ENCODE measurements at places on chromosomes 7 and 10.

GRCh38 chr7:101154693-101155102 lies 422 bp downstream of the AP1S1 start:
- no peak for DNase-seq

DNA sequence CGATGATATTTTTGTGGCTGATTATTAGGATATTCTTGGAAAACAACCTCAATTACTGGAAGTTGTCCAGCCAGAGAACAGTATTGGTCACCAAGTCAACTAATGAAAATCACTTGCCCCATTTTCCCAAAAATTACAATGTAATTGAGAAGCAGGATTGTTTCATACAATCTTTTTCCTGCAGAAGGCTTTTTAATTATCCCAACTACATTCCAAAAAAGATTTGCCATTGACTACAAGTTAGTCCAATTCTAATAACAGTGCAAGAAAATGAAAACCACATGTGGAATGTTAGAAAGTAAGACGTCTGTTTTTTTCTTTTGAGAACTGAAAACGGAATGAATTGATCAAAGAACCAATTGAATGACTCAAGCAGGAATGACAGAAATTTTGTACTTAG lies 1195.8 kb downstream of the SORCS1 start:
- no peak for DNase-seq

GRCh38 chr10:78199005-78199725 lies 165.5 kb downstream of the RPS24 start:
- DNase-seq = no peak

DNA sequence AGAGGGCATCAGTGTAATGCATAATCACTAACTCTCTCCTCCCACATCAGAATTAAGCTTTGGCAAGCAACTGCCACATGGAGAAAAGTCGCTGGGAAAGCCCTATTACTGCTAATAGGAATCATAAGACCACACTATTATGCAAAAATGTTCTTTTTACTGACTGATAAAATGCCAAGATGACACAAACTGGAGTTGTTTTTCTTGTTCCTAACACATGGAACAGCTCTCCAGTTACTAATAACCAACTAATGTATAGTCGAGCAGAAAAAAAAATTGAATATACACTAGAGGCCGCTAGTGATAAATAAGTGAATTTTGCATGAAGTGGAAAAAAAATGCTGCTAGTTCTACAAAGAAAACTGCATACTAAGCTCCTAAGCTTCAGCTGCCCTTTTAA lies 165.6 kb downstream of the TPK1 start:
- no peak for DNase-seq

DNA sequence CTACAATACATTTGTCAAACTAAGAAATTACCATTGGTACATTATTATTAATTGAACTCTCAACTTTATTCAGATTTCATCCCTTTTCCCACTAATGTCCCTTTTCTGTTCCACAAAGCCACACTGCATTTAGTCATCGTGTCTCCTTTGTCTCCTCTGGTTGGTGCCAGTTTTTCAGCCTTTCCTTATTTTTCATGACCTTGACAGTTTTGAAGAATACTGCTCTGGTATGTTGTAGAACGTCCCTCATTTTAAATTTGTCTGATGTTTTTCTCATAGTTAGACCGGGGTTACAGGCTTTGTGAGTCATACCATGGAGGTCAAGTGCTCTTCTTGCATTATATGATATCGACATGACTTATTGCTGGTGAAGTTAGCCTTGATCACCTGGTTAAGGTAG lies 173.3 kb upstream of the AGK start:
- no peak for DNase-seq

DNA sequence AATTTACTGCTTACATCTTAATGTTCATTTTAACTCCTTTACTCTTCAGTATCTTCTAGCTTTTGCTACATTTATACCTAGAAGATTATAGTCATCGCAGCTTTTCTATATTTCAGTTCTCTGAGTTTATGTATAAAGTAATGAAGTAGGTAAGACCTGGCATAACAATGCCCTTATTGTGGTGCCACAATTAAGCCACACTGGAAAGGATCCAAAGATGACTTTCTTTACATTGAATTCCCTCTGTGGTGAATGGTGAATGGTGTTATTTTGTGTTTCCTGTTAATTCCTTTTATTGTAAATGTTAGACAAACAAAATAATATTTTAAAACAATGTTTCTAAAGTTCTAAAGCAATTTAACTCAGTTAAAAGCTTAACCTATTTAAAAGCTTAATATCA lies 36.2 kb downstream of the SEMA3D start:
- no peak for DNase-seq

- no peak for DNase-seq
These were observed 133.5 kb upstream of the PTPRZ1 start for GRCh38 chr7:121739465-121739864.

DNA sequence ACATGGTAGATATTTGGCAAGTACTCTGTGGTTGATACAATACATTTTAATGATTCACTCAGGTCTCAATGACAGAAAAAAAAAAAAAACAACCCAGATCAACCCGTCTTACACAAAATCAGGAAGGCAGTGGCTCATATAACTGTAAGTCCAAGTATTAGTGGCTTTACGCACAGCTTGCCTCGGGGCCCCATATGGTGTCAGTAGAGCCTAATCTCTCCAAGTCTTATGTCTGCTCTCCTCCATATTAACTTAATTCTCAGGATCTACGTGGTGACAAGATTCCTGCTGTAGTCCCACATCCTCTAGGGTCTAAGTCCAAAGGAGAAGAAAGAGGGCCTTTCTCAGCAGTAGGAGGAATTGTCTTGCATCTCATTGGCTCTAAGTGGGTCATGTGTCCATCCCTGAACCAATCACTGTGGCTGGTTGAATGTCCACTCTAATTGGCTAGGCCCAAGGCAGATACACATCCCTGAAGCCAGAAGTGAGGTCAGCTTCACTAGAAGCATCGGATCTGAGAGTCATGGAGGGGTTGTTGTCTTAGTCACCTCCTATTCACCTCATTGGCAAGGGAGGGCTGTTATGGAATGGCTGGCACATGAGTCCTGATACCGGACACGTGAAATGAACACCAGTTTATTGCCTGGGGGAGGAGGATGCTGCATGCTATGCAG lies 20.5 kb upstream of the PLPP4 start:
- DNase-seq = no peak

GRCh38 chr10:51106311-51106945 lies 32.1 kb downstream of the PRKG1 start:
- no peak for DNase-seq

- DNase-seq = no peak
These were observed 26.3 kb upstream of the WDR11 start for GRCh38 chr10:120824881-120825309.

GRCh38 chr10:96043893-96044715 lies 721 bp downstream of the CCNJ start:
- DNase-seq = peak; percentile 40

DNA sequence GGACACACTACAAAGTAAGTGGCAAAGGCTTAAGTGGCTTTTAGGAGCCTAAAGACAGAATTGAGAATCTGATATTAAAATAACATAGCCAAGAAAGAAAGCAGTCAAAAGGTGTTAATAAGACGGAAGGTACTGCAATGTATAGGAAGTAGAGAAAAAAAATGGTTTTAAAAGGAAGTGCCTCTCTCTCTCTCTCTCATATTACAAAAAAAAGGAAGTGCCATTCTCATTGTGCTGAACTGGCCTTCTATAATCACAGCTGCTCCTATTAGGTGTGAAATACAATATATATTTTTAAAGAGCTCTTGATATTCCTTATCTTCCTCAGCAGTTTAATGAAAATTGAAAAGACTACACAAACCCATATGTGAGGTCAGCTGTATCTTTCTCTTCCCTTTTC lies 199.4 kb upstream of the NPVF start:
- no peak for DNase-seq

GRCh38 chr7:82126576-82126975 lies 317.0 kb downstream of the CACNA2D1 start:
- DNase-seq = no peak

DNA sequence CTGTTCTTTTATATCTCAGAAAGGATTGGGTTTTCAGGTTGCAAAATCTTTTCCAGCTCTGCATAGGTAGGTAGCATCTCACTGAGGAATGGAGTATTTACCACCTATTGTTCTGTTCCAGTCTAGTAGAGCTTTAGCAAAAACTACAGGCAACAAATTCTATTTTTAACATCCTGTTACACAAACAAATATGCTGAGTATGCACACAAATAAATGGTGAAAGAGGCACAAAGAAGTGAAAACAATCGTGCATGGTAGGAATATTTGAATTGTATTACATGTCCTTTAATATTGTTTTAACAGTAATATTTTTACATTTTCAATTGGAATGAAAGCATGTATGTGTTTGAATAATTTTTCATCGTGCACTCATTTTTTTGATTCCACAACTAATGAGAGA lies 14.5 kb upstream of the MIOS start:
- no peak for DNase-seq

GRCh38 chr7:1988533-1988930 lies 244.2 kb downstream of the MAD1L1 start:
- no peak for DNase-seq

DNA sequence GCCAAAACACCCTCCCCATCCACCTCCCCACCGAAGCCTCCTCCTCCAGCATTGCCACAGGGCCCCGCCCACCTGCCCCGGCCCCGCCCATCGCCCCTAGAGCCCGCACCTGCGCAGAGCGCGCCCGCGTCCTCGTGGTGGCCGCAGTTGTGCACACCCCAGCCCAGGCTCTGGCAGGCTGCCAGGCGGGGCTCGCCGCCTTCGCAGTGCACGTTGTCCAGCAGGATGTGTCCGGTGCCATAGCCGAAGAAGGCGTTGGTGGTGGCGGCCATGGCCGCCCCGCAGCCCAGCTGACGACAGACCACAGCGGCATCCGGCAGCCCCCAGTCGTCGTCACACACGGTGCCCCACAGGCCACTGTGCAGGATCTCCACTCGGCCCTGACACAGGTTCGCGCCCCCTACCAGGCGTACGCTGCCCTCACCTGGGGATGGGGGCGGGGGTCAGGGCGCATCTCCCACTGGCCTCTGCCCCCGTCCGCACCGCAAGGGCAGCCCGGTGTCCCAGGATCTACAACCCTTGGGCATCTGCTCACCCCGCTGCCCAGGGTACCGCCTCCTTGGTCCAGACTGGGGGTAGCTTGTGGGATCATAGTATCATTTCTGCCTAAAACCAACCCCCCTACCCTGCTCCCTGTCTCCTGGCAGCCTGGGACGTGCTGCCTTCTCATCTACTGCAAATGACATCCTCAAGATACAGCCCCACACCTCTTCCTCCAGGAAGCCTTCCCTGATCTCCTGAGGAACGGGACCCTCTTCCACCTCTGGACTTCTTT lies 11.9 kb downstream of the SSC4D start:
- DNase-seq = peak; percentile 89

DNA sequence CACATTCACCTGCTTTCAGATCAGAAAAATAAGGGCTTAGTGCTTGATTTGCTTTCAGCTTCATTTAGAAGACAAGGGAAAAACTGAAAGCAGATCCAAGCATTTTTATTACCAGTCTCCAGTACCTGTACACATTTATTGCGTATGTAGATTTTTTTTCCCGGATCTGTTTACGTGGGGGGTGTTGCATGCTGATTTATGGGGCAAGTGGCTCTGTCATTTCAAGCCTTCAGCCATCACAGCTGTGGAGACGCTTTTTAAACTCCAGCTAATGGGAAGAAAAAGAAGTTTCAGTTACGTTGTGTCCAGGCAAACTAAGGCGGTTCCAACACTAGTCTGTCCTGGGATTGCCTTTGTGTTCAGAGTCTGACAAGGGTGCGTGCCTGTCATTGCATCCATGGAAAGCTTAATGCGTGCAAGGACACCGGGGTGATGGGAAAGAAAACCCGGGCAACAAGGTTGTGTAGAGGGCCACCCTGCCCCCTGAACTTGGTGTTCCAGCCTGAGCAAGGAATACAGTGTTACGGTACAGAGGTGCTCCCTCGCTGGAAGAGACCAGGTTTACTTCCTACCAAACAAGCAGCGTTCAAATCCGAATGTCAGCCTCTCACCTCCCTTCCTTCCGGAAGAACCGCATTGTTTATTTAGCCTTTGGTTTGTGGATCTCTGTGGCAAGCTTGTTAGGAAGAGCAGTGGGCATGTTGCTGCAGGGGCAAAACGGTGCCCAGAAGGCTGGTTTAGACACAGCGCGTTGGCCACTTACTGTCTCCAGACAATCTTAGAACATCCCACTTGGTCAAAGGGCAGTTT lies 128.2 kb downstream of the FGFR2 start:
- no peak for DNase-seq

DNA sequence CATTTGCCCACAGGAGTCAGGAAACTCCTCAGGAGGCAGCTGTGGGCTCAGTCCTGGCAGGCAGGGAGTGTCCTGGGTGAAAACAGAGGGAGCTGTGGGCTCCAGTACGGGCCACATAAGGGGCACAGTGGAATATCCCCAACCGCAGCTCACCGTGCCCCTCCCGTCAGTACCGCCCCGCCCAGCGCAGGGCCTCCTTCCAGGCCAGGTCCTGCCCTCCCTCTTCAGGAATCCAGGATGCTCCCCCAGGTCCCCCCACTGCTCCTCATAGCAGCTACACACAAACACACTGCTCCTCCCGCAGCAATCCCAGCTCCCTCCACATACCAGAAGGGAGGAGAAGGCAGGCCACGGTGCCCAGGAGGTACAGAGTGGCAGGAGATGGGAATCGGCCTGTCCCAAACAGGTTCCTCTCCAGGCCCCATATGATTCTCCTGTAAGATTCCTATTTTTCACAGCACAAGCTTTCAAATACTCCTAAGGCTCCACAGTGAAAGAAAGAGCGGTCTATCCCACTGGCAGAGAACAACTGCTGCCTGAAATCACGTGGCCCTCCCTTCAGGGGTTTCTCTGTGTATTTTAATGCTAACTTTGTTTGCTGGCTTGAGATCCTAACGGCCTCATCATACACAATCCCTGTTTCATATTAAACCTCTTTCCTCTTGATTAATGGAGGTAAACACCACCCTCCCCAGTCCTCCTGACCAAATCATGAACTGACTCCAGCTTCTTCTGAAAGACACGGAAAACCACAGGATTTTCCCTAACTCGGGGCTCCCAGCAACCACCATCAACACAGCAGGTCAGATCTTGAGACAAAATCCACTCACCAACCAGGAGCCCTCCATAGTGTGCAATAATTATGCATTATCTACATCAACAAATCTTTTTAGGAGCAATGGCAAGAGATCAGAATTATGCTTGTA lies 178.7 kb downstream of the TNS3 start:
- DNase-seq = no peak

- DNase-seq = no peak
These were observed 8.1 kb downstream of the IL2RA start for GRCh38 chr10:6053816-6054631.

DNA sequence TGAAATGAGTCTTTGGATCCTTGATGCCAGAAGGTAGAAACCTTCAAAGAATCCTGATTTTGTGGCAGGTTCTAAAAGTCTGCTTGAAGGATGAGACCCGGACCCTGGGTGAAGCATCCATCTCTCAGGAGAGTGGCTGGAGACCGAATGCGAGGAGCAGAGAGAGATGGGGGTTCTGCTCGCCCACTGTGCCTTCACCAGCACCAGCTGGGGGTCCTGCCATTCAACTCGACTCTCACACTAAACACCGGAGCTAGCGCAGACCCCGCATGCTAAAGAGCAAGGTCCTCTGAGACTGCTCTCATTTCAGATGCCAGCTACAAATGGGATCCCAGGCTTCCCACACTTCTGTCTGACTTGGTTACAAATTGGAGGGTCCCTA lies 218.4 kb downstream of the GLRX3 start:
- no peak for DNase-seq

- no peak for DNase-seq
These were observed 14.0 kb upstream of the ARPC1A start for GRCh38 chr7:99311702-99312101.

GRCh38 chr7:47937065-47937687 lies 11.1 kb downstream of the PKD1L1 start:
- no peak for DNase-seq

GRCh38 chr10:1746796-1747195 lies 9.5 kb upstream of the ADARB2 start:
- DNase-seq = no peak

GRCh38 chr10:70265032-70265689 lies 18.6 kb downstream of the NPFFR1 start:
- no peak for DNase-seq
